ENCODE measurements at places on chromosomes 5 and 9.

- DNase-seq, result no peak
Measured at GRCh38 chr9:98990181-98990870, 46.6 kb downstream of the COL15A1 start.

- no peak for DNase-seq
Measured at GRCh38 chr5:10445352-10445751, 3.7 kb downstream of the ROPN1L start.

DNA sequence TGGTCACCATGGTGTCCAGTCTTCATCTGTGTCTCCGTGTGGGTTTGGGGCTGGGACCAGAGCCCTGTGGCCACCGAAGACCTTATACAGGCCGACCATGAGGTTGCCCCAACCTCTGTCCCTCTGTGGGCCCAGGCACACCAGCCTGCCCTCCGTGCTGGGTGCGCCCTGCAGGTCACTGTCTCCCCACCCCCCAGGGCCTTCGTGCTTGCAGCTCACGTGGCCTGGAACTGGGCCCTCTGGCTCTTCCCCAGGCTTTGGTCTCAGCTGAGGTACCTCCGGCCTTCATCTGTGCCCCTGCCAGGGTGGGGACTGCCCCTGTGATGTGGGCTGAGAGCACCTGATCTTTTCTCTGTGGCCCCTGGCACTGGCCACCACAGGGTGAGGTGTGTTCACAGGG lies 92.1 kb downstream of the RXRA start:
- no peak for DNase-seq

DNA sequence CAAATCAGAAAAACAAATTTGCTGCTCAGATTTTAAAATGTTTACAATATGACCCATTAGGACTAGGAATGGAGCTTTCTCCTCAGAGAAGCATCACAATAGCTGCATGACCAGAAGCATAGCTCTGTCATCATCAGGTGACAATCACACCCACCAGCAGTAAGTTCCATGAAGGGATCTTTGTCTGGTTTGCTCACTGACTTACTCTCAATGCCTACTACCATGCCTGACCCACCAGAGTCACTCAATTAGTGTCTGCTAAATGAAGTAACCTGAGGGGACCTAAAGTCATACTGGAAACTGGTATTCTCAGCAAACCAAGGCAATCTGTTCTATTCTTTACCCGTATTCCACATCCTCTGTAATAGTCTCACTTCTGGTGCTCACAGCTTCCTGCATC lies 7.7 kb downstream of the ERMP1 start:
- DNase-seq, result no peak

- DNase-seq, result no peak
Measured at GRCh38 chr5:38557792-38558191, 1.3 kb upstream of the LIFR start.

DNA sequence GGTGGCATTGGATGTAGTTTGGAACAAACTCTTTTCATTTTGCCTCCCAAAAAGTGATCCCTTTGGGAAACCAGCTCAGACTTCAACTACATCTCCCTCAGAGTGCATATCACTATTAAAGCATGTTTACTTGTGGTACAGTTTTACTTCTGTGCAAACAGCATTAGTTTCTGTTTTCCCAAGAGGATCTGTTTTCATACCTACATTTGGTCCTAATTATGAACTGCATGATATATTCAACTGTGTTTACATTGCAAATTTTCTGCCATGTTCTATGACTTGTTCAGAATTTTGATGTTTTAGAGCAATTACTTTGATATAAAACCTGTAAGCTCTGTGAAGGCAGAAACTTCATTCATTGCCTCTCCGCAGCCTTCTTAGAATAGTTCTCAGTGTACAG lies 681.5 kb upstream of the ACO1 start:
- no peak for DNase-seq
